ENCODE measurements at places on chromosomes 7 and 10.

DNA sequence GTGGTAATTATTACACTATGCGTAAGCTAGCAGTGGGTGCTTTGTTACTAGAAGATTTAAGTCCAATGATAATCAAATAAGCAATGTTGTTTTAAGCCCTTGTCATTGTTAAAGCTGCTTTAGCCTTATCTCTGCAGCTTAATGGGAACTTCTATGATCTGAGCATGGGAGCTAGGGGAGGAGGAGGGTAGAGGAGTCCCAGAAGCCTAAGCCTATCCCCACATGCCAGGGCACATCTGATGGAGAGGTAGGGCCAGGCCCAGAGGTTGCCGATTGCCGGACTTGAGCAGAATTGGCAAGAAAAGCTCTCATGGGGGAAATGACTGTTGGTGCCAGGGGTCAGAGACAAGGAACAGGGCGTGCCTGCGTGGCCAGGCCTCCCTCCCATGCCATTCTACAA, 13.4 kb downstream of the CUBN start:
- DNase-seq, result no peak

GRCh38 chr10:31683682-31684081, 244.9 kb downstream of the ARHGAP12 start:
- DNase-seq, result no peak

DNA sequence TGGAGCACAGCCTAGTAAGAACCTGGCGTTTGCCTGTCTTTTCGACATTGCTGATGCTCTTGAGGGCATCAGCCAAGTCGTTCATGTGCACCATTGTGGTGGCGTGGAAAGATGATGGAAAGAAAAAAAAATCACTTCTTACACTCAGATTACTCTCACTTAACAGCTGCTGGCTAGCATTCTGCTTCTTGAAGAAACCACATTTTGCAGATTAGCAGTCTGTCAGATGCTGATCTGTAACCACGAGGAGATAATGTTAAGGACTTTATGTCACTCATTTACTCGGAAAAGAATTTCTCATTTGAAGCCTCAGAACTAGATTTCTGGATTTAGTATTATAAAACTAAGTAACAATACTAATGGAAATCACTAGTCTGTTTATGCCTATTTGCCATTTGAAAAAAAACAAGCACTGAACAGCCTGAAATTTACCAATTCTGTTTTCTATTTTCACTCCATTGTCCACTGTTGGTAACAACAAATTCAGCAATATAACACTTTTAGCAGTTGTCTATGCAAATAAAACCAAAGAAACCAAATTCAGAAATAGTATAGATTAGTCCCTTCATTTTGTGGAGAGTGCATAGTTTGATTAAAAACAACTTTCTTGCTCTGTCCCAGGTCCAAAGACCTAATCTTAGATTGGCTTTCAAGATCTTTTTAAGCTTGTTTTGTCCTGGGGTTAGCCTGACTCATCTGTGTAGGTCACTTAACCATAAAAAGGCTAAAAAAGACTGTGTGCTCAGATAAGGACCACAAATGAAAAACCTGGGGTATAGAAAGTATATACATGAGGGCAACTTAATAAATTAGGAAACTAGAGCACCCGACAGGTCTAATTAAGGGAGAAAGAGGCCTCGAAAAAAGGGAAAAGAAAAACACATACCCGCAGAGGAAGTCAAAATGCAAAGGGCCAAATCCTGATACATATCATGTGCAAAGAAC, 67.5 kb downstream of the NT5C2 start:
- no peak for DNase-seq

DNA sequence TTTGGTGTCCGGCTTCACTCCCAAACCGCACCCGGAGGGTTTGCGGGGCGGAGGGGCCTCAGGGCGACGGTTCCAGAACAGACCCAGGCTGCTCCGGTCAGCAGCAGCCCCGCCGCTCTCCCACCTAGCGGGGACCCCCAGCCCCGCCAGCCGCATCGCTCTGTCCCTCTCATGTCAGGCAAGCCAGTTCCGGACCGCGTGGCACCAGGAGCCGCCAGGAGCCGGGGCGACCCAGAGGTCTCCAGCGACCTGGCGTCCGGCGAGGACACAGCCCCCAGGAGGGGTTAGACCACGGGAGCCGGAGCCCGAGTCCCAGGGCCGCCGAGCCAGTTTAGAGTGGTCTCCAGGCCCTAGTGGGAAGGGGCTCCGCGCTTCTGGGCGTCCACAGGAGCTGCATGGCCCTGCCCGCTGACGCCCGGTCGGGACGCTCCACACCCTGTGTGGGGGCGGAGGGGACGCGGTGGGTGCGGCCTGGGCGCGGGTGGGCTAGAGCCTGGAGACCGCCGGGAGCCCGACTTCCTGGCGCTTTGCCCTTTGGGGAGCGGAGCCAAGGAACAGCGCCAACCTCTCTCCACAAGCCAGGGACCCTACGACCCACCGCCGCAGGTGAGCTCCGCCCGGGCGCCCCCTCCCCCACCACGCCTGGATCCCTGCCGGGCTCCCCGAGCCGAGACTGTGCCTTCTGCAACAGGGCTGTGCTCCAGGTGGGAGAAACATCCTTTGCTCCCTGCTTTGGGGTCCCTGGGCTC, 43.4 kb downstream of the ZNF117 start:
- no peak for DNase-seq

- no peak for DNase-seq
Observed at GRCh38 chr10:12726971-12727831, 274.3 kb downstream of the CCDC3 start.

DNA sequence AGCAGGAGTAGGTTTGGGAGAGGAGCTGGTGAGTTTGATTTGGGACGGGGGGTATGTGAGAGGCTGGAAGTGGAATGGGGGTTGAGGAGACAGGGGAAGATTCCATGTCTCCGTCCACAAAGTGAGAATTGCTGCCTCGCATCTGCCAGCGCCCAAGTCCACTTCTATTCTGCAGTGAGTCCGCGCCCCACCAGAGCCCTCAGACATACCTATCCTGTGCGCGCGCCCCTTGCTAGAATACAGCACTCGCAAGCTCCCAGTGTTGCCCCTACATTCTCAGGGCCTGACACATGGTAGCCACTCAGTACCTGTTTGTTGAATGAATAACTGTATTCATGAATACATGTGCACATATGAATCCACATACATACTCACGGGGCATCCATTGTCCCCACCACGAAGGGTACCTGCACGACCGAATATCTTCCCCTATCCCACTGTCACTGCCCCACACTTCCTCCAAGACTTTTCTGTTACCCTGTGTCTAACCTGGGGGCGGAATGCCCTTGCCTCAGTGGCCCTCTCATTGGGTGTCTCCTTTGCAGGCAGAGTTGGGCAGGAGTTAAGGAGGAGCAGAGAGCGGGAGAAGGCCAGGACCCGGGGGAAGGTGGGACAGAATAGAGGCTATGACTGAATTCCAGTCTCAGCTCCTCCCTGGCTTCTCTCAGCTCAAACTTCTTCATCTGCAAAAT, 19.9 kb downstream of the POLL start:
- no peak for DNase-seq

- DNase-seq, result no peak
Observed at GRCh38 chr7:111694376-111694775, 132.1 kb upstream of the IMMP2L start.

DNA sequence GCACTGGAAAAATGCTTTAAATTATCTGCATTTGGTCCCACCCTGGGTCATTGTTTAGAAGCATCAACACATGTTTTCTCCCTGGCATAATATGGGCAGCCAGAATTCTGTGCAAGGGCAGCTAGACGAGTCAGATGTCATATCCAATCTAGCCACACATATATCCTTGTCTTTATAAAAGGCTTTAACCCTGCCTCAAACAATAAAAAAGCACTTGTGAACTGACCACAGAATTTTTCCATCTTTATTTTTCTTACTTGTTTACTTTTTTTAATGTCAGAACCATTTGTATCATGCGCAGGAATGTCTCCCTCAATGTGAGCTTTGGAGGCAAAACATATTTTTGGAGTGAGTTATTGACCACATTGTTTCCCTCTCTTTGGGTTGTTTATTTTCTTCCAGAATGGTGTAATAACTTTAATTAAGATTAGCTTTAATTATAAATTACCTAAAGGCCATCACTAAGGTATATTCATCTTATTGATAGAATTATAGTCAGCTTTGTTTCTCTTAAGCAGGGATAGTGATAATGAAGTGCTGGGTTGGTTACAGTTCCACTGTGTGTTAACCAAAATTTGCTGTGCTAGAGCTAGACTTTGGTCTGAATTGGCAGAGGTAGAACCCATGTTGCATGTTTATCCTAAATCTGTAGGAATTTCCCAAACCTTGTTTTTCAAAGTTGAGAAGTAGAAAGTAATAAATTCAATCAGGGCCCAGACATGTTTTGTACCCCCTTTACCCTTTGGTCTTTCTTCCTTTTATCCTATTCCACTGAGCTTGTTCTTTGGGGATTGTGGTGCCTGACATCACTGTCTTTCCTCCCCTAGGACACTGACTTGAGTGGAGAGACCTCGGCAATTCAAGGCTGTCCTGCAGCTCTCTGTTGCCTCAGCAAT, 1078.4 kb downstream of the KCNMA1 start:
- no peak for DNase-seq

- no peak for DNase-seq
Observed at GRCh38 chr7:78018641-78019446, 220.3 kb downstream of the PHTF2 start.

DNA sequence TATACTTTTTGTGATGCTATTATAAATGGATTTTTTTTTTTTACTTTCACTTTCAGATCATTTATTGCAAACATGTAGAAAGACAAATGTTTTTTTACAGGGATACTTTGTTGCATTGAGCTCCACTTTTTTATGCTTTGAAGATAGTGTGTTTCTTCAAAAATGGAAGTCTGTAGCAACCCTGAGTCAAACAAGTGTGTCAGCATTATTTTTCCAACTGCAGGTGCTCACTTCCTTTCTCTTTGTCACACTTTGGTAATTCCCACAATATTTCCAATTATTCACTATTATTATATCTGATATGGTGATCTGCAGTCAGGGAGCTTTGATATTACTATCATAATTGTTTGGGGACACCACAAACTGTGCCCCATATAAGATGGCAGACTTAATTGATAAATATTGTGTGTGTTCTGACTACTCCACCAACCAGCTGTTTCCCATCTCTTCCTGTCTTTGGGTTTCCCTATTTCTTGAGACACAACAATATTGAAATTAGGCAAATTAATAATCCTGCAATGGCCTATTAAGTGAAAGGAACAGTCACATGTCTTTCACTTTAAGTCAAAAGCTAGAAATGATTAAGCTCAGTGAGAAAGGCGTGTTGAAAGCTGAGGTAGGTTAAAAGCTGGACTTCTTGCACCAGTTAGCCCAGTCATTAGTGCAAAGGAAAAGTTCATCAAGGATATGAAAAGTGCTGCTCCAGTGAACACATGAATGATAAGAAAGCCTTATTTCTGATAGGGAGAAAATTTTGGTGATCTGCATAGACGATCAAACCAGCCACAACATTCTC, 231.3 kb upstream of the SH2B2 start:
- no peak for DNase-seq

DNA sequence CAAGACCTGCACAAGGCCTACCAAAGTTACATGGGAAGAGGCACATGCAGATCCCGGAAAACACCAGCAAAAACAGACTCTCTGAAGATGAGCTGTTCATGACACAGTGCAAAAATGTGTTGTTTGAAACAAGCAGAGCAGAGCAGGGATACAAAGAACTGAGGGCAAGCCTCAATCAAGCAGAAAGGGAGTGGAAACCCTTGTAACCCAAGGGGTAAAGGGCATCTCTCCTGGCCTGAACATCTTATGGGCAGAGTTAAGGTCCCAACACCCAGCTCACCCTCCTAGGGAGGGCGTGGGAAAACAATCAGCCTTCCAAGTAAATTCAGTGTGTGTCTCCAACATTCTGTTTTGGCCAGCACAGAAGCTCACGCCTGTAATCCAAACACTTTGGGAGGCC, 10.5 kb downstream of the PSPH start:
- DNase-seq, result no peak

DNA sequence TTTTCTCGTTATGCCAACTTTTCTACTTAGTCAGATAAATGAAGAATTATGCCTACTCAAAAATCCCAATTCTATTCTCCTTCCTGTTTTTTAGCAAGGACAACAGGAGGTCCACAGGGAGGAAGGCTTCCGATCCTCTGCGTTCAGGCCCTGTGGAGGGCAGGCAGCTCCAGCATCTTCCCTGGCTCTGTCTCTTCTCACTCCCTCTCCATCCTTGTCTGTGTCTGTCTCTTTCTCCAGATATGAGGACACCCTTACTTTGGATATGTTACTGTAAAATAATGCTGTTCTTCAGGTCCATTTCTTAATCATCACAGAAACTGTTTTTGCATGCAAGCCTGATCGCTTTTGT, 166.6 kb downstream of the ELMO1 start:
- DNase-seq, result no peak

- no peak for DNase-seq
Observed at GRCh38 chr10:63273577-63273976, 140.4 kb downstream of the NRBF2 start.

DNA sequence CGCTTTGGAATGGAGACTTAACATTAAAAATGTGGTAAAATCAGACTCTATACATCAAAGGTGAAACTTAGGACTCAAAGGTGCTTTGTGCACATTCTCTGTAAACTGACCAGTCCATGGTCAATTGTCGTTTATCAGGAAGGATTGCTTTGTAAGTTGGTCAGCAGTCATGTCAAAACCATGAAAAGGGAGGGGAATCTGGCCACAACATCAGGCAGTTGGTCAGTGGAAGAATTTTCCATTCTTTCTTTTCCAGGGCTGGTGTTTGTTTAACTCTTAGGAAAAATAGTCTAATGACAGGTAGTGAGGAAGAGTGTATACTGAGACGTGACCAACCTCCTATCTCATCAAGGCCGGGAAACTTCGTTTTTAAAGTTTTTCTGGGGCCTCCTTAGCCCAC, 226.5 kb downstream of the ADK start:
- DNase-seq, result no peak

- no peak for DNase-seq
Observed at GRCh38 chr10:97718659-97719142, 5.2 kb downstream of the MARVELD1 start.

GRCh38 chr10:127398971-127399365, 150.1 kb upstream of the NPS start:
- DNase-seq, result no peak

- no peak for DNase-seq
Observed at GRCh38 chr10:62234077-62234605, 34.5 kb downstream of the RTKN2 start.

- DNase-seq, result no peak
Observed at GRCh38 chr7:28729281-28729680, 228.8 kb downstream of the TRIL start.

- peak; percentile 34 for DNase-seq
Observed at GRCh38 chr10:3192856-3193635, 20.5 kb upstream of the PITRM1 start.

DNA sequence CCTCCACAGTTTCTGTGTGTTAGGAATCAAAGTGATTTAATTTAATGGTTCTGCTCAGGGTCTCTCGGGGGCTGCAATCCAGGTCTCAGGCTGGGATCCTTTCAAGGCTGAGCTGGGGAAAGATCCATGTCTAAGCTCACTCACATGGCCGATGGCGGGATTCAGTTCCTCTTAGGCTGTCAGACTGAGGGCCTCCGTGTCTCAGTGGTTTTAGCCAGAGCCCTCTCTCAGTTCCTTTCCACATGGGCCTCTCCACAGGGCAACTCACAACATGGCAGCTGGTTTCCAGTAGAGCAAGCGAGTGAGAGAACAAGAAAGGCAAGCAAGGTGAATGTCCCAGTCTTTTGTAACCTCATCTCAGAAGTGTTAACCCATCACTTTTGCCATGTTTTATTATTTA, 26.9 kb downstream of the CAV1 start:
- no peak for DNase-seq

Data from stimulated activated CD4-positive, alpha-beta T cell treated with anti-CD3 and anti-CD28 coated beads, Interleukin-2, amount 100 ng/mL, for 4 hours (primary cell).